ENCODE measurements at places on chromosomes 16 and 17.

- peak; percentile 78 for DNase-seq
Observed at GRCh38 chr17:38568845-38569510, 36.8 kb downstream of the SRCIN1 start.

GRCh38 chr16:88569614-88569984 lies 604 bp upstream of the ZC3H18 start:
- no peak for DNase-seq

DNA sequence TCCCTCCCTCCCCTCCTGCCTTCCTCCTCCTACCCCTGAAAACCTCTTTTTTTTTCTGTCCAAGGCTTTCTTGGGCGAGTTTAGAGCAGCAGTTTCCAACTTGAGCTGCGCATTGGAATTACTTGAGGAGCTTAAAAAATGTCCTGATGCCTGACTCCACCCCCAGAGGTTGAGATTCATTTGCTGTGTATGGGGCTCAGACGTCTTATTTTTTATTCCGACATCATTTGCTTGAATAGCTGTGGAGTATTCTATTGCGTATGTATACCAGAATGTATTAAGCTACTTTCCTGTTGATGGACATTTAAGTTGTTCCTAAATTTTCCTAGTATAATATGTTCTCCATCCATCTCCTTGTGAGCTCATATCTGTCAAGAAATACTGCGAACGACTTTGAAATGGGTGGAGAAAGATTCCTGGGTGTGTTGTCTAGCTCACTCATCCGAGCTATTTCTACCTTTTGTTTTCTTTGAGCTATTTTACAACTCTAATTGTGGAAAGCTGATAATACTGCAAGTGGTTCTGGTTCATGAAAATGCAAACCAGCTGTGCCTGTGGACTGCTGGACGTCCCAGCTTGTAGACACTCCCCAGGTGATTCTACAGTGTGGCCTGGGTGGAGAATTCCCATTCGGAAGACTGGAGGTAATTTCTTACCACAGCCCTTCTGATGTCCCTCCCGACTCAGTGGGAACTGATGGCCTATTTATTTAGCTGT lies 40.5 kb downstream of the CMIP start:
- DNase-seq: no peak

DNA sequence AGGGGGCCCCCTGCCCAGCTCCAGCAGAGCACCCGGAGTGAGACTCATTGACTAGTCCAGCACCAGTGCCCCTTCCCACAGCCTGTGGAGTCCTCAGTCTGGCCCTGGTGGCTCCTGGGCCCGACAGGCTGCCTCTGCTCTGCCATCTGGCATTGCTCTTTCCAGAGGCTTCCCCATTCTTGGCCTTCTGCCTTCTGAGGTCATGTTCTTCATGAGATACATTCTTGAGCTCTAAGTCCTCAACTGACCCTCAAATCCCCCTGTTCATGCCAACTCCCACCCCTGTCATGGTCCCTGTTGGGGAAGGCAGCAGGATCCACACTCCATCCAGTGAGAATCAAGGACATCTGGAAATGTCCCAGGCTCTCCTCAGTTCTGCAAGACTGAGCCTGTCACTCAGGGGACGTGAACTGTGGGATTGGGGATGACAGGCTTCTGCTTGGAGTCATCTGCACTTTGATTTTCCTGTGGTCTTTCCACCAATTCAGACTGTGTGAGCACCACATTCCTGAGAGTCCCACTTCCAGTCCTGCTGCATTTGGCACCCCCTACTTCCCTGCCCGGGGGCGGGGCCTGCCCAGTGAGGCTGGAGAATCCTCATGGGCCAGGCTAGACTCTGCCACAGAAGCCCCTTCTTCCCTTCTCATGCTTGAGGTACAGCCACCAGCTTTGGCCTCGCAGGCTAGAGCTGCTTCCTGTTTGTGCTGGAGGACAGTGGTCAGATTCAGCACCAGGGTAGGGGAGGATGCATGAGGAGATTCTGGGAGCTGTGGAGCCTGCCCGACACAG lies 2.7 kb downstream of the TRPV2 start:
- DNase-seq: no peak

GRCh38 chr17:73954951-73955350 lies 248.5 kb upstream of the RPL38 start:
- DNase-seq: no peak

DNA sequence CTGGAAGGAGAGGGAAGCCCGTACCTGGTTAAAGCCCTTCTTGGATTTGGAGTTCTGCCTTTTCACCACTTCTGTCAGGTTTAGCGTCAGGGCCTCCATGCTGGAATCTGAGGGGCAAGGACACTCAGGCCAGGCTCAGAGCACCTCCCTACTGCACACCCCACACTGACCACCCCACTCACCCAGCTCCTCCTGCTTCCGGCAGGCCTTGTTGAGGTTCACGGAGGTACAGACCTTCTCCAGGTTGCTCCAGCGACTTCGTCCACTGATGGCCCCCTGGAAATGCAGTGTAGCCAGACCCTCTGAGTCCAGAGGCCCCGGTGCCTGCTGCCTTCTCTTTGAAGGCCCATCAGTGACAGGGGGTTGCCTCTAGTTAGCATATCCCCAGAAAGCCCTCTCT lies 14.1 kb upstream of the PIK3R6 start:
- no peak for DNase-seq

- no peak for DNase-seq
Observed at GRCh38 chr16:19316846-19317245, 31.3 kb downstream of the CLEC19A start.

- no peak for DNase-seq
Observed at GRCh38 chr17:42387661-42388380, 421 bp downstream of the STAT3 start.

DNA sequence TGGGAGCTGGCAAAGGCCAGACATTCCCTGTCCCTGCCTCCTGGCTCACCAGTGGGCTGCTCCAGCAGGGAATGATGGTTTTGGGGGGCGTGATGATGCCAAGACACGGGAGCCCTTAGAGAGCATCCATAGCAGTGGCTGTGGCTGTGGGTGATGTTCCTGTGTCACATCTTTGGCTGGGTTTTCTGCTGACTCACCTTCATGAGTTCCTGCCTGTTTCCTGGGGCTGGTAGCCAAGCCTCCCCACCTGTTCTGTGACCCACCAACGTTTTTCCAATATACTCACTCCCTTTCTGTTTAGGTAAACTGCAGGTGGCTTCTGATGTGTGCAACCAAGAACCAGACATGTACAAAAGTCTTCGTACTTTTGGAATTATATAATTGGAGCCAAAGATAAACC lies 16.5 kb upstream of the NF1 start:
- no peak for DNase-seq

DNA sequence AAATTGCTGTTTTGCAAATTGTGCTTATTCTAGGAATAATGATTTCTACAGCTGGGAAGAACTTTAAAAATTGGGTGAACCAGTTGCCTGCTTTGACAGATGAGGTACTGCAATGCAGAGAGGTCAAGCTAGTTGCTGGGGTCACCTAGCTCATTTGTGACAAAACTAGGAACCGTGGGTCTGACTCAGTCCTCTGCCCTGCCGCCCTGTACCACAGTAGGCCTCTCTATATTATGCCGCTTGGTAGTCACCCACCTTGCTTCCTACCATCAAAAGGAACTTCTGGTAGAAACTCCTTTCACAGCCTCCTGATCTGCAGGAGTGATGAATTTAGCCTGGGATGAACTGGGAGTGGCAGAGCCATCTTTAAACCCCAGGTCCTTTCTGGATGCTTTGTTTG lies 105.7 kb downstream of the PITPNC1 start:
- DNase-seq: no peak

DNA sequence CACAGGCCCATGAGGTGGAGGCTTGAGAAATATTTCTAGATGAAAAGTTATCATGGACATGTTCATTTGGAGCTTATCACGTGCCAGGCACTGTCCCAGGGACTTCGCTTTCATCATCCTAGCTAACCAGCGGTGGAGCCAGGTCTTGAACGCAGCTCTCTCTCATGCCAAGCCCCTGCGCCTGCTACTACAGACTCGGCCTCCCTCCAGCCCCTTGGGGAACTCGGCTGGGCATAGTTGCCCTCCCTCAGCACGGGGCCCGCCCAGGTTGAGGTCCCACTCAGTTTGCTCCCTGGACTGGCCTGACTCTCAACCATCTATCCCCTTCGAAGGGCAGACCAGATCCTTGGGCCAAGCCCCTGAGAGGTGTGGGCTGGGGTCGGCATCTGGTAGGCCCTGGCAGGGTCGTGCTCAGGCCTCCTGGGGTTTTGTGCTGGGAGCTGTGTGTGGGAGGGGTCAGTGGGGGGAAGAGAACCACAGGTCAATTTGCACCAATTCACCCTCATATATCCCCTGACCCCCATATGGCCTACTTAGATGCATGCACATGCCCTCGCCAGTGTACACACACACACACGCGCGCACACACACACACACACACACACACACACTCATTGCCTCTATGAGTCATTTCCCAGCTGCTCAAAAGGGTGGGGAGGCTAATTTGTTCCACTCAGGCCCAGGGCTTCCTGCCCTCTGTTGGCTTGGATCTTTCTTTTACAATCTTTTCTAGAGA lies 12.1 kb upstream of the SCN4A start:
- no peak for DNase-seq

DNA sequence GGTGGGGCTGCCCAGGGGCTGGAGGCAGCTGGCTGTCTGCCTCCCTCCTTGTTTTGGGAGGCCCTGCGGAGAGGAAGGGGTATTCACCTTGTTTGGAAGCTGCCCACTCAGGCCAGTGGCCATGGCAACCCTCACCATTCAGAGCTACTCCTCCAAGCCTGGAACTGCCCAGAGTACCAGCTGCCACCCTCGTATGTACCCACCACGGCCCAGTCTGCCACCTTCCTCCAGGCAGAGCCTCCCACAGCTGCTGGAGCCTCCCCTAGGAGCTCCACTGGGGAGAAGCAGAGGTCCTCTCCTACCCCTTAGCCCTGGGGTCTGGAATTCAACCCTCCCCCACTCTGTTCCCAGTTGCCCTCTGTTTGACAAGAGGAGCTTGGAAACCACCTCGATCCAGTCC lies 90.7 kb downstream of the AXIN2 start:
- no peak for DNase-seq

DNA sequence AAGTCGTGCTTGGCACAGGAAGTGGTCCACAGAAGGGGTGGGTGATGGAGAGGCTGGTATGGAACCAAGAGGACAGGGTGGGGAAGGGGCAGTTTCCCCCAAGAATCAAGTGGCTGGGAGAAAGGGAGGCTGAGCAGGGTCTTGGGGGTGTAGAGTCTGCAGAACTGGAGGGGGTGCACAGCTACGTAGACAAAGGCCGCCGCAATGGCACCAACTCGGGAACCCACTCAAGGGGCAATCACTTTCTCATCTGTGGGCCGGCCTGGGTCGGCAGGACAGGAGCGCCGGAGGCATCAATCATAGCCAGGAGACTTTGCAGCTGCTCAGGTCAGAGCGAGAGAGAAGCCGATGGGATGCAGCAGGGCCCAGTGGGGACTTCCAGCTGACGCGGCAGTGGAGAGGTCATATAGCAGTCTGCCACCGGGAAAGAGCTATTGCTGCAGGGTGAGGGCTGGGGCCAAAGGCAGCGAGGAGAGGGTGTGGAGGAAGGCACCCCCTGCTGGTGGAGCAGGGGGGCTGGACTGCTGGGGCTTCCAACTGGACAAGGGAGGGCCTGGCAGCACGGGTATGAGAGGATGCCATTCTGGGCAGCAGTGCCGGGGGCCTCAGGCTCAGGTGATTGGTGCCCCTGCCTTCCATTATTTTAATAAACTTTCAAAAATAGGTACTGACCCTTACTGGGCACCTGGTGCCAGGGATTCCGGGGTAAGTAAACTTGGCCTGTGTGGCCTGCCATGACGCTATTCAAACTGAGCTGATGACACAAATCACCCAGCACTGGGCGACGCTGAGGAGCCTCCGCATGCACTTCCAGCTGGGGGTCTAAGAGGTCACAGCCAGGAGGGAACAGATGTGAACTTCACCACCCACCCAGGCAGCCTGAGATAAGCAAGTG lies 52.5 kb upstream of the MTSS2 start:
- no peak for DNase-seq

DNA sequence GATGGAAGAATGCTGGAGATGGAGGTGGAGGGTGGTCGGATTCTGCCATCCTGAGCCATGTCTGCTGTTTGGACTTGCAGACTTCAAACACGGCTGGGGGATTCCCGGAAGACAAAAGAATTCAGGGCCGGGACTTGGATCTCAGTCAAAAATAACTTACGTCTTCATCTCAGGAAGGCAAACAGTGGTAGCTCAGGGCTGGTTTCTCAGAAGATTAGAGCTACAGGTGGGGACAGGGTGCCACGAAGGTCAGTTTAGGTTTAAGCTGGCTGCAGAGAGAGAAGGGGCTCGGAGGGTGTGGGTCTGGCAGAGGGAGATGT lies 4.3 kb upstream of the RHBDL3 start:
- DNase-seq: no peak

GRCh38 chr16:67357561-67357960 lies 30.9 kb downstream of the LRRC36 start:
- DNase-seq: no peak

GRCh38 chr16:58543685-58544084 lies 28.4 kb downstream of the SETD6 start:
- no peak for DNase-seq

Data from NCI-H446 treated with DMSO at 0.1 percent for 48 hours (cell line).